ENCODE measurements at places on chromosomes 16 and 17.

DNA sequence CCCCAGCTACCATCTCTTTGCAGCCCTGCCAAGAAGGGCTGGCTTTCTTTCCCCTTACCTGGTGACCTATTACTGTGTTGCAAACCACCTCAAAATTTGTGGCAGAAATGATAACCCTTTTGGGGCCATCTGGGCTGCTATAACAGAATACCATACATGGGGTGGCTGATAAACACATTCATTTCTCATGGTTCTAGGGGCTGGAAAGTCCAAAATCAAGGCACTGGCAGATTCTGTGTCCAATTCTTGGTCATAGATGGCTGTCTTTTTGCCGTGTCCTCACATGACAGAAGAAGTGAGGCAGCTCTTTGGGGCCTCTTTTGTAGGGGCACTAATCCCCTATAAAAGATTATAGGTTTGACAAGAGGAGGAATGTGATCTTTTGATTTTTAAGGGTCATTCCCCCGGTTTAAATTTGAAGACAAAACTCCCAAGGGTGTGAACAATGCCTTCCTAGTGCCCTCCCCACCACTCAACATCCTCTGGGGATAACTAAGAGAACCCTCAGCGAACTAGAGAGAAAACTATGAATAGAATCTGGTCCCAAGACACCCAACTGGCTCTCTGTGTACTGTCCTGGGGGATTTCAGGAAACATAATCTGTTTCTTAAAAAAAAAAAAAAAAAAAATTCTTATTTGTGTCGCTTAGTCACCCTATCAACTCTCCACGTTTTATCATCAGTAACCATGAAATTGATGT is 1.7 kb upstream of the METTL22 start:
- no peak for DNase-seq

DNA sequence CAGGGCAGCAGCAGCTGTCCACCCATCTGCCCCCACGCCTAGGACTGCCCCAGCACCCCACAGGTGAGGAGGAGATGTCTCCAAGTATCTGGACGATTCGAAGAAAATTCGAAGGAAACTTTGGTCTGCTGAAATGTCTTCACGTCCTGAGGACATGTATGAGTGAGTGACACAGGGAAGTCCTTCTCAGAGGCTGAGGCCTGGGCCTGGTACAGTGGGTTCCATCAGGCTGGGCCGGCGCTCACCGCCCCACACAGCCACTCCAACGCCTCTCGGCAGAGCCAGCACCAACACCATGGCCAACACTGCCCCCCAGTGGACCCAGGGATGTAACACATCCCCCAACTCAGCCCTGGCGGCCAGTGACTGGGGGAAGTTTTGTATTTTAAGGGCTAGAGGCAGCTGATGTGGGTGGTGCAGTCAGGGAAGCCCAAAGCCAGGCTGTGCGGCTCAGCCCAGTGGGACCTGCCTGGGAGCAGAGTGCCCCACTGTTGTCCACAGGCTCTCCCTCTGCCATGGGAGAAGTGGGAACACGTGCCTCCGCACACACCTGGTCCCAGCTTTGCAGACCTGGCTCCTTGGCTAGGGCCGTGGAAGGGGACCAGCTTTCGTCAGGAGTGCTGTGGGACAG is 55.8 kb upstream of the FASN start:
- peak; percentile 36 for DNase-seq

- no peak for DNase-seq
These were observed 23.8 kb upstream of the DOC2B start for GRCh38 chr17:205148-205669.

GRCh38 chr17:59863616-59864015 is 29.1 kb downstream of the TUBD1 start:
- DNase-seq: no peak

GRCh38 chr17:29131814-29132682 is 48.1 kb downstream of the MYO18A start:
- DNase-seq: peak; percentile 91

DNA sequence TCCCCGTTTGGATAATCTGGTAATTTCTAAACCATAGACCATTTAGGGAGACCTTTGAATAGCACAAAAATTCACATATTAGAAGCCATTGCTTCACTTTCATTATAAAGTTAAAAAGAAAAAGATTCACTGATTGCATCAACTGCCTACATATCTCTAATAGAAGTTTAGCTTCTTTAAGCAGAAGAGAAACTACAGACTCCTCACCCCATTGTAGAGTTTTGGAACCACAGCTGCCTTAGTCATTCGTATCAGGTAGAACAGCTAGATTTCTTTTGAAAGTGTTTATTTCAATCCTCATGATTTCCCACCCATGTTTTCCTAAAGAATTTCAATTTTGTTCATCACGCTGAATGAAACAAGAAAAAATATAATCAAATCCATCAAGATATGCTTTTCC is 144.8 kb downstream of the CDH8 start:
- DNase-seq: no peak

DNA sequence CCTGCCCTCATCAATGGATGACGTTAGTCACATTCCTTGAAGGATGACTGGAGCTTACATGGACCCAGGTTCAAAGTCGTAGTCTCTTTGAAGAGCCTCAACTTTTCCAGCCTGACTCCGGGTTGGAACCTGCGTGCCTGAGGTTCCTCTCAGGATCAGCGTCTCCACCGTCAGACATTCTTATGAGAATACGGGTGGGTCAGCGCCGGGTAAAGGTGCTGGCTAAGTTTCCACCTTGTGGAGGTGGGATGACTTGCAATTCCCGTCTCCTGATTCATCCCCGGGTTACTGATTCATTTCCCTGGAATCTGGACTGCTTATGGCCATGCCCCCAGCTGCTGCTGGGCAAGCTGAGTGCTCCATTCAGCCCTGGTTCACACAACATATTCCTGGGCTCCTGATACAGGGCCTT is 38.9 kb upstream of the CMIP start:
- DNase-seq: peak; percentile 99

DNA sequence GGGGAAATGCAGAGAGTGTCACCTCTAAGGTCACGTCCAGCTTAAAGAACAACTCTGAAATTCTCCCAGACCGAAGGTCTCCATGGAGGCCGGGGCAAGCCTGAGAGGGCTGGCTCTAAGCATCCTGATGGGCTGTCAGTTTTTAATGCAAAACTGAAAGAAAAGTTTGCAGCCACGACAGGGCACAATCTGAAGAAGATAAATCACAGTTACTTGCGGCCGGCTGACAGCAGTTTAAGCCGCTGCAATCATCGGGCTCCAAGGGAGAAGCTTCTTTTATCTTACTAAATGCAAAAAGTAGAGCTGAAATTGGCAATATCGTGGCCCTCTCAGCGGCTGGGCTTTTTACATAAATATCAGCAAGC is 168.8 kb downstream of the CYLD start:
- DNase-seq: no peak

Measured in fibroblast of lung (primary cell).